ENCODE measurements at places on chromosomes 6 and 20.

- no peak for DNase-seq
Observed at GRCh38 chr6:78615430-78615904, 251.9 kb upstream of the IRAK1BP1 start.

DNA sequence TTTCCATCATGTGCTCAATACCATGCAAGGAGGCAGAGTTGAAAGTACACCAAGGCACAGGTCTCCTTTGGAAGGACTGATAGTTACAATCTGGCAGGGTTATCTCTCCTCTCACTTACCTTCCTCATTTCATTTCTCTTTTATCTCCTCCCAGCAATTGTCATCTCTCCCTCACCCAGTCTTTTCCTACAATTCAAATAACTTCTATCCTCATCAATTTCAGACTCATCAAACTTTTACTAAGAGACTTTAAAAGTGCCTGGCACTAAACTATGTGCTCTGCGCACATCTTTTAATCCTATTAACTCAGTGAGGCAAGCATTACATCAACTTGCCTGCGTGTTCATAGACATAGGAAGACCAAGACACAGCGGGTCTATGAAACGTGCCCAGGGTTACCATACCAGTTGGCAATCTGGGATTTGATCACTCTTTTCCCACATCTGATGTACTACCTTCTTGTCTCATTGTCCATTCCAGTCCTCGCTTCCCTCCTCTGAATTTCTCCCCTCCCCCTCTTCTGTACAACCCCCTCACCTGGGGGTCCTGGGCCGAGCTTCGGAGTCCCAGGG lies 1.2 kb downstream of the VARS1 start:
- no peak for DNase-seq

DNA sequence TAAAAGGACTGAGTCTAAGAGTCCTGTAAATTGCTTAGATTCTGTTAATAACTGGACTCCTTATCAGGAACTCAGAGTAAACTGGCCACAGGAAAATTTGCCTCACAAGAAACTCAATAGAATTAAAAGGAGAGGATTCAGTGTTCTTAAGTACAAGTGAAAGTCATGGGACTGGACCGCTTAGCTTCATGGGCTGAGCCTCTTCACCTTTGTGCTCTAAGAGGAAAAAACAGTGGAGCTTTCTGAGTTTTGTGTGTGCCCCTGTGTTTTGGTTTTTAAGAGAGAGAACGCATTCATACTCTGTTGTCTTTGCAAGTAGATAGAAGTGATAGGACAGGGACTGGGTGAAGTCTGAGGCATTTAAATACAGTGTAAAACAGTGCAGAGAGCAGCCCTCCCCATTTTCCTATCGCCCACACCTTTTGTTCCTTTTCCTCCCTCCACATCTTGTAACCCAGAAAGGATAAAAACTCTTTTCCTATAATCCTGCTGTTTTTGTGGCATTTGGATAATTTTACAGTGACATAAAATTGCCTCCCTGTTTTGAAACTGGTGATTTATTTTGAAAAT lies 49.6 kb downstream of the FOXO3 start:
- no peak for DNase-seq

GRCh38 chr6:129416337-129416990 lies 293.5 kb downstream of the ARHGAP18 start:
- no peak for DNase-seq

DNA sequence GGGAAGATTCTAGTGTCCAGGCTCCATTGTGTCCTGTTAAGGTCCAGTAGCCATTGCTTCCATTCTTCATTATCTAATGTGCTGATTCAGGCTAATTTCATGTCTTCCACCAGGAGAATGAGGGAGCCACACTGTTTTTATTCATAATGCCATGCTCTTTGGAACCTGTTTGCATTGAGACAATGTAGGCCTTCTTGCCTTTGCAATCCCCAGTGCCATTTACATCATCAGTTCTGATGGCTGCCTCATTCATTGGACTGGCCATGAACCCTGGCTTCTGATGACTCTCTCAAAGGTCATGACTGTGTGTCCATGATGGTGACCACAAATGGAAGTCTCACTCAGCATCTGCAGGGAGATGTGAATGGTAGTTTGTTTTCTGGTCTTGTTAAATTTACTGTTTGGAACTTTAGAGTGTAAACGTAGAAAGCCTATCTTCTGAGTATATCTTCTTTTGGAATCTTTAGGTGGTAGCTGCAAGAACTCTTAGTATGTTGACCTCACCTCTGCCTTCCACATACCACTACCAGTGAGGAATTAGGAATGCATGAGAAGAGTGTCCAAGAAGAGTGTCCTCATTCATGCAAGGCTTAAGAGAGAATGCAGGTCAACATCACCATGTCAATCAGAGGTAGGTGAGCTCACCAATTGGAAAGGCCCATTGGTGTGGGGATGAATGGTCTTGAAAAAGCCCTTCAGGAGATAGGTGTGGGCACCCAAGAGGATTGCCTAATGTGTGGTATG lies 42.9 kb upstream of the ZFP64 start:
- DNase-seq, result no peak
